ENCODE measurements at places on chromosomes 5 and 9. TPM values are rescaled to one million over a fixed set of nuclear protein-coding genes. Genes with fewer than 3 reads are reported as not detected.

The LAMC3 gene
- total RNA-seq = 1.8 TPM

The GABRG2 gene
- not detected for total RNA-seq

The CCDC180 gene
- total RNA-seq = 3.6 TPM

The MYORG gene
- total RNA-seq = 1.1 TPM

The GABBR2 gene
- 0.81 TPM for total RNA-seq

The IL17B gene
- total RNA-seq = not detected

The MCCC2 gene
- 23.9 TPM for total RNA-seq

The SPINK5 gene
- total RNA-seq = not detected

The PRELID1 gene
- 55.8 TPM for total RNA-seq

The SPINK7 gene
- not detected for total RNA-seq

The ECM2 gene
- 38.5 TPM for total RNA-seq

The MIER3 gene
- total RNA-seq = 21.6 TPM

The LCN9 gene
- not detected for total RNA-seq

The TRAF1 gene
- 1.5 TPM for total RNA-seq

The RC3H2 gene
- total RNA-seq = 73.1 TPM

The NUDT12 gene
- total RNA-seq = 8.4 TPM

The CAMK4 gene
- 4.0 TPM for total RNA-seq

The PELO gene
- total RNA-seq = 27.4 TPM

The ITGA2 gene
- total RNA-seq = 6.3 TPM

The TLX3 gene
- total RNA-seq = not detected

The MPDZ gene
- 50.3 TPM for total RNA-seq

The ACTBL2 gene
- total RNA-seq = not detected

The ANKRD18B gene
- not detected for total RNA-seq

The ARL14EPL gene
- 0.32 TPM for total RNA-seq

The FOXD4L4 gene
- under 0.01 TPM for total RNA-seq

The MLANA gene
- total RNA-seq = 0.32 TPM

The C9orf43 gene
- 0.49 TPM for total RNA-seq

The DHFR gene
- 8.1 TPM for total RNA-seq

The PSD2 gene
- total RNA-seq = 0.36 TPM

The AK8 gene
- total RNA-seq = 0.85 TPM

The FGFR4 gene
- 1.3 TPM for total RNA-seq

The OGN gene
- 2.1 TPM for total RNA-seq

The AGXT2 gene
- total RNA-seq = not detected

The PCDHB4 gene
- total RNA-seq = 0.49 TPM

The FYB1 gene
- 0.12 TPM for total RNA-seq

The SURF1 gene
- 19.8 TPM for total RNA-seq

All from hair follicle dermal papilla cell (primary cell).